ENCODE measurements at places on chromosomes 13 and 19.

DNA sequence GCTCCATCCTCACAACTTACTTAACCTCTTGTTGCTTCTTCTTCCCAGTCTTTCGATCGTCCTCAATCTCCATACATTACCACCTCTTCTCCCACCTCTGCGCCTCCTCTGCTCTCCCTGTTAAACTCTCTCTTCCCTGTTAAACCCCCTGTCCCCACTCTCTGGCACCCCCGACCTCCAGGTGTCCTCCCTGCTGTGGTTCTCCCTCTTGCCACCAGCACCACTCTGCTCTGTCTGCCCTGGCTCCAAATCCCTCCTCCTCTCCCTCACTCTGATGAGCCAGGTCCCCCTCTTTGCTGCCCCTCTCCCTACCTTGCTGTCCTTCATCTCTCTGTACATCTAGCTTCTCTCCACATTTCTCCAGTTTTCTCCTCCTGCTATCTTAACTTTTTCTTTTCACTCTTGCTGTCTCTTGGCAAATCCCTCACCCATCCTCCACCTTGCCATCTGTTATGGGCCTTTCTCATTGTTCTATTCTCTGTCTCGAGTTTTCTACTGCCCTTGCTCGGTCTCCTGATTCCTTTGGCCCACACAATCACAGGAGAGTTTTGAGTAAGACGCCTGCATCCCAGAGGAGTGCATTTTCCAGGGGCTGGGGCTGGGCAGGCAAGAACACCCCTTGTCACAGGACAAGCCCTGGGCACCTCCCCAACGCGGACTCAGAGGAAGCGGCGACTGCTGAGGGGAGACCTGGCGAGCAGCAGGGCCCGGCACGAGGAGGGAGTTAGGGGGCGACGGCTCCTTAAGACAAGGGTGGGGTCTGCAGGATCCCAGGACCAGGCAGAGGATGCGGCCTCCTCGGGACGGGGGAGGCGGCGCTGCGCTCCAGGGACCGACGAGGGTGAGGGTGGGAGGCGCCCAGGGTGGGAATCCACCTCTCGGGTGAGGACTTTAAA lies 21.4 kb upstream of the ERVV-1 start:
- no peak for DNase-seq

DNA sequence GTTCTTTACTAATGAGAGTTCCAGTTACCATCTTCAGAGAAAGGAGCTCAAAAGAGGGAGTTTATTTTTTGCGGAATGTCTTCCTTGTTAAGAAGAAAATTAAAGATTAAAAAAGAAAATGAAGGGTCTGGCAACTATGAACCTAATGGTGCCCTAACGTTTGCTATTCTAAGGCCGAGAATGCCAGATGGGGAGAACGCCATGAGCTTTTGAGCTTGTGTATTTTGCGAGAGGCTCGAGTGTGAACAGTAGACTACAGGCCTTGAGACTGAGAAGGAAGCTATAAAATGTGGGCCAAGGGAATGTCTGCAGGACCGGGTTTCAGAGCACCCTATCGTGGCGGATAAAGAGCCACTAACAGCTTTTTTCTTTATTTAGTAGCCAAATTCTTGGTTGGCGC lies 6.7 kb downstream of the FGF14 start:
- no peak for DNase-seq

DNA sequence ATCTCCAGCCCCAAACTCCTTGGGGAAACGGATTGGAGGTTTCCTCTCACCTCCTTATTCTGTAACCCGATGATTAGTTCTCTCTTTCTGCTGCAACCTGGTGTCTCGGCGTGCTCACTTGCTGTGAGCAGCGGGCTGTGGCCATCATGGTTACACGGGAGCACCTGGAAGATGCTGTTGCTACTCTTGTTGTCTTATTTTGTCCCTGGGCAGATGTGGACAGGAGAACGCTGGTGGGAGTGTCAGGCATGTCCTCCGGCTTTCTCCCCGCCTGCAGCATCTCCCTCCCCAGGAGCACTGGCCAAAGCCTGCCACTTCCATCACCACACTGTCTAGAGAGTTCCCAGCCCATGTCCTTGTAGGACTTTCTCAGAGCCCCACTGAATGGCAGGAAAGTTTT lies 211.8 kb upstream of the ZNF536 start:
- DNase-seq = no peak

GRCh38 chr13:113895436-113895835 lies 31.6 kb upstream of the GAS6 start:
- DNase-seq = no peak

DNA sequence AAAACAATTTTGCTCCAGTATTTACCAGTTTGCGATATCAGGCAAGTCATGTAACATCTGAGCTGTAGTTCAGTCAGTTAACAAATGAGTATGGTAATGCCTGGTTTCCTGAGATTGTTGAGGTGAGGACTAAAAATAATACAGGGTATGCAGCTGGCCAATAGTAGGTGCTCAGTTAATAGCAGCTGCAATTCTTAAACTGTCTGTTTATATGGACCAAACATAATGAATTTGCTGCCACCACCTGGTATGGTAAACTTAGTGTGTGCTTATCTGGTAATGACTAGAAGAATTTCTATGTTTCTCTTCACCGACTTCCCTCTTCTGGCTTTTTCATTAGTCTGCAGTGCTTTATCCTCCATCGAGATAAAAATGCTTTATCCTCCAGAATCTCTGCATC lies 9.1 kb downstream of the ZMYM2 start:
- no peak for DNase-seq

GRCh38 chr19:16118489-16119033 lies 6.9 kb downstream of the RAB8A start:
- DNase-seq = no peak

GRCh38 chr13:70223911-70224310 lies 115.7 kb upstream of the KLHL1 start:
- no peak for DNase-seq

GRCh38 chr19:58252102-58252685 lies 23.5 kb downstream of the ZNF544 start:
- no peak for DNase-seq

All from NCI-H1105 (cell line).